ENCODE measurements at places on chromosomes 5 and 9.

DNA sequence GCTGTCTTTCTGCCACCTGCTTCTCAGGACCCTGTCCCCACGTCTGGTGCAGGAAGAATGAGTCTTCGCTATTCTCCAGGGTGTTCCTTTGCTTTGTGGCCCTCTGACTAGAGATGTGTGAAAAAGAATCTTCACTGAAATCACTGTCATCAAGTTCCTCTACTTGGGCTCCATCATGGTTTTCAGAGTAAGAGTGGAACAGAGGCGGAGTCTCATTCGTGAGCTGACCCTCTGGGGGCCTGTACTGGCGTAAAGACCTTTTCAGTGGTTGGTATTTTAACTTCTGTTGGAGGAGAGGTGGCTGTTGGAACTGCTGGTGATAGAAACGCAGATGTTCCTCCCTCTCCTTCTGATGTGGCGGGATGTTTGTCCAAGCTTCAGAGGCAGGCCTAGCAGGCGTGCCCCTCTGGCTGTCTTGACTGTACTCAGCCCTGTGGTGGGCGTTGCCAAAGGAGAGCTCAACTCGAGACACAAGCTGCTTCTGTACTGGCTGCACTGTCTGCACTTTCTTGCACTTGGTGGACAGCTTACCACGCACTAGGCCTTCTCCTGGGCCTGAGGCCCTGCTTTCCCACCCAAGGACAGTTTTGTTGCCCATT lies 72.0 kb downstream of the KIF24 start:
- no peak for DNase-seq

DNA sequence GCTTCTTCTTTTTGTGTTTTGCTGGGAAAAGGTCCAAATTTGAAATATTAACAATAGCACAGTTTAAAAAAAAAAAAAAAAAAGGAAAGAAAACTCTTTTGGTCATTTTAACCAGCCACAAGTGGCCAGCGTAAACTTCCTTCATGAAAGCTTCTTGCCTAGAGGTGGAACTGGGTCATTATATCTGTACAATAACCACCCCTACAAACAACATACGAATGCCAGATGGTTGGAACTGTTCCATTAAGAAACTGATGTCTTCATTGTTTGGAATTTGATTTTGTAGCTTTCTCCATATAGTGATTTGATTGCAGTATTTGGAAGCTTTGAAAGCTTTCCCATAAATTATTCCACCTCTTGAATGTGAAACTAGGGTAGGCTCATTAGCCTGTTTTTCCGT lies 18.3 kb upstream of the LPAR1 start:
- DNase-seq = no peak

DNA sequence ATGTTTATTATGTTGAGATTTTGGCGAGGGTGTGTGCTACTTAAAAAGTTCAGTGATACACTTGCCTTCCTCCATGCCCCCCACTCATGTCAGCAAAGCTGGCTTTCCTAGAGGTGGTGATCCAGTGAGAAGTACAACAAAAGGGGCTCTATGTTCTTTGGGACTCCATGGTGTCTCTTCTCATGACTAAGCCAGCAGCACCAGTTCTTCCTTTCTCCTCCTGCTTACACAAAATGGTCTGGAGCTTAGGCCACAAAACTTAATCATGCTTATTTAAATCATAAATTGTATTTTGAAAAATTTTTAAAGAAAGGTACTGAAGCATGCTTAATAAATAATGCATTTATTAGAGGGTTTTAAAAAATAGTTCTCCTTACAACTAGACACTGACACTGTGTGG lies 22.4 kb downstream of the MOCS2 start:
- peak; percentile 93 for DNase-seq

DNA sequence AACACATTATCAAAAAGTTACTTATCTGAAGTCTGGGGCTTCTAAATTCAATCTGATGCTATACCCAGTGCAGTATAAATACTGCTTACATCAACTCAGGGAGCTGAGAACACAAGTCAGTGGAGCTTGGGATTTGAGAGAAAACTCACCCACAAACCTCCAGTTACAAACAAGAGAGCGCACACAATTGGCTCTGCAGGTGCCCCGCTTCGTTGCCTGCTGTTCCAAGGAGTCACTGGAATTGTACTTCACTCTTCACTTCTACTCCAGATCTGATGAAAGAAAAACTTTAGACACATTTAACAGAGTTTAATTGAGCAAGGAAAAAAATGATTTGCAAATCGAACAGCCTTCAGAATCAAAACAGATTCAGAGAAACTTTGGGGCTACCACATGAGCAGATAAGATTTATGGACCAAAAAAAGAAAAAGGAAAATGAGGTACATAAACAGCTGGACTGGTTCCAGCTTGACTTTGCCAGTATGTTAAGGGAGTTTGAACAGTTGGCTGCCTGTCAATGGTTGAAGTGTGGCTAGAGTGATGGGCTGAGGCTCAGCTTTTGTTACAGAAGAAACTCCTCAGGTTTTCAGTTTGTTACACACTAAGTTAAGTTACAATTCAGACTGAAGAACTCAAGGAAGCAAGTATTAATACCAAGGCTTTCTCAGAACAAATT lies 156.6 kb downstream of the AOPEP start:
- DNase-seq = no peak

- DNase-seq = no peak
These were observed 376.4 kb downstream of the KCTD16 start for GRCh38 chr5:144547098-144547499.

- DNase-seq = peak; percentile 52
These were observed 177.0 kb downstream of the CDK5RAP2 start for GRCh38 chr9:120402741-120403542.

GRCh38 chr5:152051499-152052454 lies 127.1 kb upstream of the GLRA1 start:
- DNase-seq = no peak
